Activated CD4-positive, alpha-beta T cell treated with anti-CD3 and anti-CD28 coated beads for 24 hours (primary cell): ENCODE measurements at places on chromosomes 3 and 15.

DNA sequence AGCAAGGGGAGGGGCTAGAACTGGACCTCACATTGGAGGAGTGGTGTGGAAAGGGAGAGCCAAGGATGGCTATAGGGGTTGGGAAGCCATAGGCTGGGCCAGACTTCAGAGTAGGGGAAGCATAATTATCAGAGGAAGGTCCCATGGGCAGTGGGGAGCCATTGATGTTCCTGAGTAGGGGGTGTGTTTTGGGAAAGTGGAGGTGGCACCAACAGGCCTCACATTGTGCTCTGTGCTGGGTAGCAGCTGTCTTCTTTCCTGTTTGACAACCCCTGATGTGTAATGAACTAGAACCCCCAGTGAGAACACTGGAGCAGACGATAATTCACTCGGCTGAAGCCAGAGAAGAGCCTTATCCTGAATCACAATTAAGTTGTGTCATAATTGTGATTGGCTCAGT, 41.2 kb downstream of the SLC6A11 start:
- DNase-seq, result no peak

DNA sequence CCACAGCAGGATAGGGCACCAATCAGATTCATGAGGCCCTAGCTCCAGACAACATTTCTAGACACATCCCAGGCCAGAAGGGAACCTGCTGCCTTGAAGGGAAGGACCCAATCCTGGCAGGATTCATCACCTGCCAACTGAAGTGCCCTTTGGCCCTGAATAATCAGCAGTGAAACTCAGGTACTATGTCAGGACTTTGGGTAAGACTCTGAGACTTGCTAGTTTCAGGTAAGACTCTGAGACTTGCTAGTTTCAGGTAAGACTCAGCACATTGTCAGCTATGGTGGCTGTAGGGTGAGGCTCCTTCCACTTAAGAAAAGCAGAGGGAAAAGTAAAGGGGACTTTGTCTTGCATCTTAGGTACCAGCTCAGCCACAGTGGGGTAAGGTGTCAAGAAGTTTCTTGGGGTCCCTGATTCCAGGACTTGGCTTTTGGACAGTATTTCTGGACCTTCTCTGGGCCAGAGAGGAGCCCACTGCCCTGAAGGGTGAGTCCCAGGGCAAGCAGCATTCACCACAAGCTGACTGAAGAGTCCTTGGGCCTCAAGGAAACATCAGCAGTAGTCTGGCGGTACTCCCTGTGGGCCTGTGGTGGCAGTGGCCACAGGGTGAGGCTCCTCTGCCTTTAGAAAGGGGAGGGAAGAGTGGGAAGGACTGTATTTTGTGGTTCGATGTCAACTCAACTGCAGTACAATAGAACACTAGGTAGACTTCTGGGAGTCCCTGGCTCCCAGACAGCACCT, 13.7 kb upstream of the COL8A1 start:
- no peak for DNase-seq

- no peak for DNase-seq
Measured at GRCh38 chr15:48085591-48085930, 35.2 kb upstream of the SLC24A5 start.

DNA sequence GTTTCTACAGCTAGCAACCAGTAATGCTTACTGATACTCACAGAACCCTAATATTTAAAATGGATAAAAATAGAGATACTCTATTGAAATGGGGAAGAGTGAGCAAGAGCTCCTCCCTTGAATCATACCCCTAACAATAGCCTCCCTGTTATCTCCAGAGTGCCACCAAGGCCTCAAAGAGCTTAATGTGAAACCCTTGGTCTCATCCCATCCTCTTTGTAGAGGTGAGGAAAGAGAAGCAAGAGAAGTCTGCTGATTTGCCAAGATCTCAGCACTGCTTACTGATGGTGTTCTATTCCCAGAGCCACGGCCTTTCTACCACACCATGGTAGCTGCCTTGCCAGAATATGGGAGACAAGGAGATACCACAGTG, 463.4 kb upstream of the PROK2 start:
- DNase-seq, result no peak

DNA sequence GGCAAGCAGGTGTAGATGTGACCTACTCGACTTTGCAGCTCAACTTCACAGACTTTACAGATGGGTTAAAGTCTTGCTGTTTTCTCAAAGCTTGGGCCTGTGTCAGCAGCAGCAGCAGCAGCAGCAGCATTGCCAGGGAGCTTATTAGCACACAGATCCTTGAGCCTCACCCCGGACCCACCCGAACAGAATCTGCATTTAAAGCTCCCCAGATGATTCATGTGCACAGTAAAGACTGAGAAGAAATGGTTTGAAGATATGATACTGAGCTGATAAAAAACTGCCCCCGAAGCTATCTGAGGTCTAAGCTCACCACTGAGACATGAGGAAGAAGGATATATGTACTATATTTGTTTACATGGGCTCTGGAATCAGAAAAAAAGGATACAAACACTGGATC, 231.7 kb downstream of the ARPP21 start:
- no peak for DNase-seq

DNA sequence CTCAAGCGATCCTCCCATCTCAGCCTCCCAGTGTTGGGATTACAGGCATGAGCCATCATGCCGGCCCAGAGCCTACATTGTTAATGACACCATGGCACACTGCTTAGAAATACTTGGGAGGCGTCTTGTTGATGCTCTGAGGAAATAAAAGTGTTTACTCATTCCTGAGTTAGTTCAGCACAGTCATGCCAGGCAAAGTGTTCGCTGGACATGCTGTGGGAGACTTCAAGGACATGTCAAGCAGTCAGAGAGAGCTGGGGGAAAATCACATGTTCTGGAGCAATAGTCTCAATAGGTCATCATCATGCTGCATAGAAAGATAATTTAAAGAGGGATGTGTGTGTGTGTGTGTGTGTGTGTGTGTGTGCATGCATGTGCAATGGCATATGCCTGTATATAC, 37.5 kb downstream of the TTC23 start:
- no peak for DNase-seq

DNA sequence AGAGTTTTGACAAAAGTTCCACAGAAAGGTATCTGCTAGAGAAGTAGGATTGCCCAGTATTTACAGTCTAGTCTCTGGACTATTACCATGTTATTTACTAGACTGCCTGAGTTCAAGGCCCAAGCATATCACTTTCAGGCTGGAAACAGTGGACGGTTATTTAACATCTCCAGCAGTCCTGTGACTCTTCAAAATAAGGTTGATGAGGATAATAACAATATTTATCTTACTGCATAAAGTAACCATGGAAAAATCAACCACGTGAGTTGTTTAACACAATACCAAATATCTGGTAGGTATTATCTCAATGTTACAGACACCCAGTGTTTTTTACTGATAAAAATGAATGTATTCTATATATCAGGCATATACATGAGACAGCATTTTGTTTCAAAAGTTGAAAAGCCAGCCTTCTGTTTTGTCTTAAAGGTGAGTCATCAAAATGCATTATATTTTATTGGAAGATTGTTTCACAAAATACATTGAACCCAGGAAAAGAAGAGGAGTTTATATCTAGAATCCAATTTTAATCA, 535.8 kb downstream of the TBL1XR1 start:
- no peak for DNase-seq

GRCh38 chr3:55297706-55298105, 189.4 kb downstream of the WNT5A start:
- DNase-seq, result no peak

DNA sequence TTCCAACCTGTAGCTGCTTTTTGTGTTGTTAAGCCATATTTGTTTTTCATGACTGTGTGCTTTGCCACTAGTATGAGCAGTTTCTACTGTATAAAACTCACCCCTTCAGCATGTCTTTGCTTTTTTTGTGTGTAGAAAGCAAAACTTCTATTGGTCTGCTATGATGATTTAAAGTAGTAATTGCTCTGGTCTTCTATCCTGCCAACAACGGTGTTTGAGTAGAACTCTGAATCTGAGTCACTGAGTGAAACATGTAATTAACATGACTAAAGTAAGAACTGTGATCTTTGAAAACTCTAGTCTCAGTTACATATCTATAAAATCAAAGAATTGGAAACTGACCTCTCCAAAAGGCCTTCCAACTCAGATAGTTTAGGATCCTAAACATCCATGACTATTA, 133.6 kb downstream of the TPRG1 start:
- no peak for DNase-seq

- no peak for DNase-seq
Measured at GRCh38 chr3:71641674-71642073, 58.1 kb upstream of the FOXP1 start.

DNA sequence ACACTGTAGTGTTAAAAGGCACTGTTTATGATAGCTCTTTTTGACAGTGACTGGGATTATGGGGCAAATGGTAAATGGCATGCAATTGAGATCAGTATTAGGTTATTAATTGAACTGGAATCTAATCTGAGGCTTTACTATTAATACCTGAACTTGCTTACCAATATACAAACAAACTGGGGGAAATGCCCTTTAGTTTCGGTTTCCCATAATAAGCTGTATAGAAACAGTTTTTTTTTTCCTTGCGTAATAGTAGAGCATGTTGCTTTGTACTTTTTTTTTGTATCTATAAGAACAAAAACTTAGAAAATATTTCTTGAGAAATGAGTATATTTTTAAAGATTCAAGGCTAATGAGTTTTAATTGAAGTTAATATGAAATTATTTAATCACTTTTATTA, 95.0 kb downstream of the FNDC3B start:
- no peak for DNase-seq

DNA sequence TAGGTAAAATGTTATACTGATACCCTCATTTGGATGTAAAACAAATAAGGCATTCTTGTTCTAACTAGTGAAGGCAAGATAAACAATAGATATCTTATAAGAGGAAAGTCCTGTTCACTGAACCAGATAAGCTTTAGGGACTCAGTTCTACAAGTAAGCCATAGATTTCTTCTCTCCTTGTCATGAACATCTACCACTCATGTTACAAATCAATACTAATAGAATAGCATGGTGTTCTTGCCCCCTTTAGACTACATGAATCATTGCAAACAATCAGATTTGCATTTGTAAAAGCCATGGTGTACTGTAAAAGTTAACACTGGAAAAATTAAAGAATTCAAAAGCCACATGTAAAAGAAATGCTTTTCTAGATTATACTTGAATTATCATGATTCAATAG, 500.1 kb downstream of the NLGN1 start:
- no peak for DNase-seq

GRCh38 chr3:17972476-17972875, 230.0 kb upstream of the TBC1D5 start:
- DNase-seq, result no peak

- DNase-seq, result no peak
Measured at GRCh38 chr3:70647823-70648222, 335.4 kb upstream of the MDFIC2 start.

- DNase-seq, result no peak
Measured at GRCh38 chr3:172853921-172854666, 103.6 kb downstream of the ECT2 start.

DNA sequence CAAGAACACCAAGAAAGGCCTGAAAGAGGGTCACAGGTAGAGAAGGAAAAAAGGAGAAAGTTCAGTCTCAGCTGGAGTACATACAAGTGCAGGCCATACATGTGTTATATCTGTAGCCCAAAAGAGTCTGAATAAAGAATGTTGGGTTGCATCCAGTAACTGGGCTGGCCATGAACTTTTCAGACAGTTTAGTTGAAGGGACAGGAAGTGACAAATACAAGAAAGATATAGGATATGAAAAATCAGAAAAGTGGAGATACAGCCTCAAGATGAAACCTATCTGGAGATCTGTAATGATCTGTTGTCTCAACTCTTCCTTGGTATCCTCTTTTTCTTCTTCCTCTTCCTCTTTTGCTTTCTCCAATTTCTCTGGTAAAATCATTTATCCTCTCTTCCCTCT, 671.7 kb downstream of the MECOM start:
- no peak for DNase-seq

- DNase-seq, result no peak
Measured at GRCh38 chr15:26232691-26233090, 369.6 kb upstream of the ATP10A start.

- no peak for DNase-seq
Measured at GRCh38 chr3:192608726-192609600, 118.4 kb downstream of the FGF12 start.

GRCh38 chr15:37877851-37878741, 56.3 kb upstream of the TMCO5A start:
- DNase-seq, result no peak

- no peak for DNase-seq
Measured at GRCh38 chr3:135762188-135762856, 203.2 kb upstream of the PPP2R3A start.

DNA sequence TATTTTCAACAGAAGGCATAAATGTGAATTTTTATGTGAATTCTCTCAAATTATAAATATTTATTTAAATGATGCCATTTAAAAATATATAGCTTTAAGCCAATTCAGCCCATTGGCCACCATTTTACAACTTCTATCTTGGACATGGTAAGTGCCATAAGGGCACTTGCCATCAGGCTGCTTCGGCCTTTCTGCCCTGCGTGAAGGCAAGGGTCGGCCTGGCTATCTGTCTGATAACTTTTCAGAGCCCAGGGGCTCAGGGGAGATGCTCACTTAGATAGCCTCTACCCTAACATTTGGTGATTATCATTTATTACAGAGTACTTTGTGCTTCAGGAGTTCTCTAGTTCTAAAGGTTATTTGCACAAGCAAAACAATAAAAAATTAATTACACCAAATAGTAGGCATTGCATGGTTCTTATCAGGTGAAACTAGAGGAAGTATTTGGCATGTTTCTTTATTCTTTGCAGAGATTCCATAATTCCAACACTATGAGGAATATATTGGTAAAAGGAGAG, 62.4 kb upstream of the MBNL1 start:
- DNase-seq, result no peak

- DNase-seq, result no peak
Measured at GRCh38 chr3:184765730-184766074, 46.3 kb upstream of the VPS8 start.

GRCh38 chr3:170862618-170863374, 7.2 kb downstream of the RPL22L1 start:
- no peak for DNase-seq

- no peak for DNase-seq
Measured at GRCh38 chr15:57356636-57357035, 19.7 kb upstream of the CGNL1 start.

DNA sequence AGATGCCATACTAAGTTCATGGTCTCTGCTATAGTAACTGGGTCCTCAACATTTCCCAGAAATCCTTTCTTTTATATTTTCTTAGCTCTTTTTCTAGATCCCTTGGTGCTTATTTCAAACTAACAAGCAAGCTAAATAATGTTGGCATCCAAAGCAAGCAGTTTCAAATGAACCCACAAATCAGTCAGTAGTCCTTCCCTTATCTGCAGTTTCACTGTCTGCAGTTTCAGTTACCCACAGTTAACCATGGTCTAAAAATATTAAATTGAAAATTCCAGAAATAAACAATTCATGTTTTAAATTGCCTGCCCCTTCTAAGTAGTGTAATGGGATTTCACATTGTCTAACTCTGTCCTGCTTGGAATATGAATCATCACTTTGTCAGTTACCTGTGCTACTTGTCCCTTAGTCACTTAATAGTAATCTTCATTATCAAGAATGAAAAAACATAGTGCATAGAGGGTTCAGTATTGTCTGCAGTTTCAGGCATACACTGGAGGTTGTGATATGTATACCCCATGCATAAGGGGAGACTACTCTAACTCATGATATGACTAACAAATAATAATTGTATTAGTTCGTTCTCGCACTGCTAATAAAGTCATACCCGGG, 633.7 kb downstream of the MECOM start:
- no peak for DNase-seq
